ENCODE measurements at places on chromosomes 13 and 19.

DNA sequence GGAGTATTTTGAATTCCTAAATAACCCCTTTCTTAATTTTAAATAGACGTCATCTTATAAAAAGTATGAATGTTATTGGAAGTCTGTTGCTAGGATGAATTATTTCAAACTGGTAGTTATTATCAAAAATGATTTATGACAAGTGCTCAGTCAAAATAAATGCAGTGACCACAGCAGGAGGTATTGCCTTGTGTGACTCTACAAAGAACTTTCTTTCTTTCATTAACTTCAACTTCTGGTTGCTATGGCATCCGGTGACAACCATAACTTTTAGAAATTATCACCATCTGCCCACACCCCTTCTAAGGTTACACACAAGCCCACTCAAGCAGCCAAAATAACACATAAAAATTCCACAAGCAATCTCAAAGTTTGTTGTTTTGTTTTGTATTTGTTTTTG lies 189.9 kb downstream of the DACH1 start:
- DNase-seq, result no peak

DNA sequence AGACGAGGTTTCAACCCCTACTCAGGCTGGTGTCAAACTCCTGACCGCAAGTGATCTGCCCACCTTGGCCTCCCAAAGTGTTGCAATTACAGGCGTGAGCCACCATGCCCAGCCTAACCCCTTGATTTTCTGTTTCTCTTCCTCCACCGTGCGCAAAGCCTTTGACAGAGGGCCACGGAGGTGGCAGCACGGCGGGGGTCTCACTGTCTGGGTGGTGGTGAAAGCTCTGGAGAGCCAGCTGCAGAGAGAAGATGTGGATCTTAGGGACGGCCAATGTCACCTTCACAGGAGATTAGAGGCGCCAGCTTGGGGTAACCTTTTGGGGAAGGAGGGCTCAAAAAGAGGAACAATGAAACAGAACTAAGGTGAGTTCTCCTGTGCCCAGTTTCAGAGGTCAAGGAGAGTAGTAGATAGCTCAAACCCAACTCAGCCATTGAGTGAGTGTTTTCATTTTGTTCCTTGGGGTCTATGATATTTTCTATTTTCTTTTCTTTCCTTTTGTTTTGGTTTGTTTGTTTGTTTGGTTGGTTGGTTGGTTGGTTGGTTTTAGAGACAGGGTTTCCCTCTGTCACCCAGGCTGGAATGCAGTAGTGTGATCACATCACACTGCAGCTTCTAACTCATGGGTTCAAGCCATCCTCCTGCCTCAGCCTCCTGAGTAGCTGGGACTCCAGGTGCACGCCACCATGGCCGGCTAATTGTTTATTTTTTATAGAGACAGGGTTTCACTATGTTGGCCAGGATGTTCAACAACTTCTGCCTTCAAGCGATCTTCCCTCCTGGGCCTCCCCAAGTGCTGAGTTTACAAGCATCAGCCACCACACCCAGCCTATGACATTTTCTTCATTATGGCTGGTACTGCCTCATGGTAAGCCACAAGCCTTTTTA lies 37.7 kb downstream of the GPR42 start:
- no peak for DNase-seq

DNA sequence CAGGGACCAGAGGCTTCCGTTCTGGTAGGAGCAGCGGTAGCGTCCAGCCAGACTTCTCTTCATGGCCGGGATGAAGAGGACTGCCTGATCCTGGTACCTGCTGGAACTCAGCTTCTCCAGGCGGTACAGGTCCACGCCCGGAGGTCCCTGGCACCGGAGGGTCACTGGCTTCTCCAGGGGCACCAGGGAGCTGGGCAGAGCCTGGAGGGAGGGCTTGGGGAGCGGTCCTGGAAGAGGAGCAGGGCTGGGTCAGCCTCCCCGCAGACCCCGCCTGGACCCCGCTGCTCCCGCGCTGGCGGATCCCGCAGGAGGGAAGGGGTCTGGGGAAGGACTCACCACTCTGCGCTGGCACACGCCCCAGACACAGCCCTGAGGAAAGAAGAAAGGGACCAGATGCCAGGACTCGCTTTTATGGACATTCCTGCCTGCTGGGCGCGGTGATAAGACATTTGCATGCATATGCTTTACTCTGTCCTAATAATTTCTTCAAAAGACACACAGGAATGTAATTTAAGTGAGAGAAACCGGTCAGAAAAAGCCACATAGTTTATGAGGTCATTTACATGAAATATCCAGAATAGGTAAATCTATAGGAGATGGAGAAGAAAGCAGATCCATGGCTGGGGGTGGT lies 5.8 kb downstream of the GP6 start:
- no peak for DNase-seq

- DNase-seq, result no peak
Measured at GRCh38 chr13:27643334-27644132, 21.8 kb downstream of the POLR1D start.

DNA sequence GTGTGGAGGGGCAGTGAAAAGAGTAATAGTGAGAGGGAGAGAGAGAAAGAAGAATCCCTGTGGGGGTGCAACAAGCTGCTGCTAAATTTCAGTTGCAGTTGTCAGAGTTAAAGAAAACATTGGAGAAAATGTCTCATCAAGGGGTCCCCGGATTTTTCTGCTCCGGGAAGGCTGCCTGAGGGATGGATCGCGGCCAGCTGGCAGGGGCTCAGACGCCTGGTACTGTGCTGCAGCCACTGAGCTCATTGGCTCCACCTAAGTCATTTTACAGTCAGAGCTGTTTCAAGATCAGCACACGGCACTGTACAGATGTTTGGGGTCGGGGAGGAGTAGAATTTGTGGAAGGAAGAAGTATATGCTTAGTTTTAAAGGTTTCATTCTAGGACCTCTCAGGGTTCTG lies 106.2 kb downstream of the SHISA2 start:
- no peak for DNase-seq

DNA sequence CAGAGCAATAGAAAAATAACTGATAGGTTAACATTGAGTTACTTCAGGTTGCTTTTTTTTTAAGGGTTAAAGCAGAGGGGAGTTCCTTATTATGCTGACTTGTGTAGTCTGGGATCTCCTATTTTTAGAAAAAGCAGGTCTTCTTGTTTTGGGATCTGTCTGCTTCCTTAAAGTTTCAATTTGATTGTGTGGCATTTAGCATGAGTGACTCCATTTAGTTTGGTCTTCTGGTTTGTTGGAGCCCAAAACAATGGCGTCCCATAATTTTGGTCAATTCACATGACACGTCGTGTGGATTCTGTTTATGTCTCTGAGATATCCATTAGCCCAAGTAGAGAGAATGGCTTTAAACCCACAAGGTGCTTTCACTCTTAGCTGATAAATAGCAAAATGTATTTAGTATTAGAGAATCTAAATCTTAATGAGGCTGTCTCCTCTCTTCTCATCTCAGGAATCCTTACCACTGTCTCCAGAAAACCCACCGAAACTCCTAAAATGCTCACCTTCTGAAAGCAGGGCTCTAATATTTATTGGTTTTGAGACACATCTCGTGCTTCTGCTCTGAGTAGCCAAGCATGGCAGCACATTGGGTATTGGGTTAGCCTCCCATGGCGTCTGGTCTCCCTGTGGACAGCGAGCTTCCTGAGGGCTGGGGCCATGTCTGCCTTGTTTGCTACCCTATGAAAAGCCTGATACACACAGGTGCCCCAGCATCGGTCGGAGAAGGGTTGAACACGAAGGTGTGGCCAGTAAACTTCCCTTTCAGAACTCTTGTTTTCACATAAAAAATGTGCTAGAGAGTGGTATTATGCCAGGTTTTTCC lies 67.2 kb upstream of the GPR183 start:
- DNase-seq, result no peak

GRCh38 chr19:2033825-2034159 lies 17.3 kb downstream of the MKNK2 start:
- DNase-seq, result no peak

- DNase-seq, result peak; percentile 29
Measured at GRCh38 chr19:33214596-33214995, 11.1 kb downstream of the SLC7A10 start.

DNA sequence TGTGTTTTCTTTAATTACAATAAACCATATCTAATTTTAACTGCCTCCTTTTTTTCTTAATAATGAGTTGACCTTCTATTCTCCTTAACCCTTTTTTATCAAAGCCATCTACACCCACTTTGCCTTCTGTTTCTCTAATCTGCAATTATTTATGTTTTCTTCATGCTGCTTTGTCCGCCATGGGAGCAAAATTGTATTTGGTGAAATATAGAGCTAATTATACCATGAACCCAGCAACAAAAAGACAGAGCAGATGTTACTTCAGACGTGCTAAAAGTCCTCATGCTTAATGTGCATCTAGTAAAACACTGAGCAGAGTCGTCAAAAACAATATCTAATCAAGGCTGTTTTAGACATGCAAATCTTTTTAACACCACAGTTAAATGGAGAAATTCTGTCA lies 264.7 kb downstream of the DACH1 start:
- DNase-seq, result no peak

GRCh38 chr19:1592024-1592754 lies 476 bp downstream of the MBD3 start:
- peak; percentile 87 for DNase-seq

DNA sequence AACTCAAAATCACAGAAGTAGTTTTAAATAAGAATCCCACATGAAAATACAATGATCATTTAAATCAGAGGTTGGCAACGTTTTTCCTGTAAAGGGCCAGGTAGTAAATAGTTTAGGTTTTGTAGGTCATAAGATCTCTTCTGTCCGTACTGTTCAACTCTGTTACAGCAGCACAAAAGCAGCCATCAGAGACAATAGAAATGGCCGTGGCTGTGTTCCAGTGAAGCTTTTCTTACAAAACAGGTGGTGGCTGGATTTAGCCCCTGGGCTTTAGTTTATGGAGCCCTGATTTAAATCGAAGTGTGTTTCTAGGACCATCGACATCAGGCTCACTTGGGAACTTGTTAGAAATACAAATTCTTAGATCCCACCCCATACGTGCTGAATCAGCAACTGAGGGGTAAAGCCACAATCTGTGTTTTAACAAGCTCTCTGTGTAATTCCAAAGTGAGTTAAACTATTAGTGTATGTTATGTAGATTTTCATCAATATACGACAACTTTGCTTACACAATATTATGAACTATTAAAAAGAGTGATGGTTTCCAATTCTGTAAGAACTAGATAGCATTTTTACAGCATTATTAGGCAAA lies 54.8 kb upstream of the MIR17HG start:
- no peak for DNase-seq

- DNase-seq, result no peak
Measured at GRCh38 chr13:50644081-50644871, 199.2 kb downstream of the DLEU7 start.

GRCh38 chr13:58429917-58430316 lies 798.4 kb downstream of the PCDH17 start:
- DNase-seq, result no peak

DNA sequence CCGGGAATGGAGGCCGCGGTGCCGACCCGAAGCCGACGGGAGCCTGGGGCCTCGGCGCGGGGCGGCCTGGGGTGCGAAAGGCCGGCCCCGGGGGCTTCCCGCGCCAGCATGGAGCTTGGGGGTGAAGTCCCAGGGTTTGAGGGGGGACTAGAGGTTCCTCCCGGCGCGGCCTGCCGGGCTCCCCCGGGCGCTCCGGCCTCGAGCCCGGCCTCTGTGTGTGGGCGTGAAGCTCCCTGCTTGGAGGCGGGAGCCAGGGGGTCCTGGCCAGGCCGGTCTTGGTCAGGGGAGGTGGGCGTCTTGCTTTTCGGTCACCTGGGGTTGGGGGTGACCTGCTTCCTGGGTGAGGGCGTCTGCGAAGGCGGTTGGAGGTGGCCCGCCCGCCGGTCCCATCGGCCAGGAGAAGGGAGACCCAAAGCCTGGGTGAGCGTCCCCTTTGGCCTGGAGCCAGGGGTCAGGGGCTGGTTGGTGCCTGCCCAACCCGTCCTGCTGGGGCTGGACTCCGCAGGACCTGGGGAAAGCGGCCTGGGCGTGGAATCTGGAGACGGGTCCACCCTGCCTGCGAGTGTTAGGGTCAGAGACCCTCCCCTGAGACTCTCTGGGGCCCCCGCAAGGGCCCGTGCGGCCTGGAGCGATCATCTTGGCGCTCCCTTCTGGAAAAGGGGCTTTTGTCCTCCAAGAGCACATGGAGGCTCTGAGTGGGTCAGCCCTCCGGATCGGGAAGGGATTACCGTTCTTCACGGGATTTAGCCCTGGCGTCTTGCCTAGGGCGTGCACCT lies 535 bp downstream of the BSG start:
- no peak for DNase-seq

DNA sequence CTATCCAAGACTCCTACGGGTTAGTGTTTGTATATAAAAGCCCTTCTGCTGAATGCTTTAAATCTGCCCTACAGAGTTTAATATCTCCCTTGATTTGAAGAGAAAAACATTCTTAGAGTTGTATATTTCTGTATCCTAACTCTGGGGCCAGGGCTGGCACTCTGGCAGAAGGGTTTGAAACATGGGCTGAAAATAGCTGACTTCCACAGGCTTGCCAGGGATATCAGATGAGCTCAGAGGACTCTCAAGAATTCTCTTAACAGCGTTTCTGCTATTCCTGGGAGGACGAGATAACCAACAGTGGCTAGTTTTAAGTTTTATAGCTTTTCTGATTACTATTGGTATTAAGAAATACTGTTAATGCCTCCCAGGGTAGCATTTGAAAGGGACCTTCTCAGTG lies 127.5 kb downstream of the LIG4 start:
- DNase-seq, result no peak

DNA sequence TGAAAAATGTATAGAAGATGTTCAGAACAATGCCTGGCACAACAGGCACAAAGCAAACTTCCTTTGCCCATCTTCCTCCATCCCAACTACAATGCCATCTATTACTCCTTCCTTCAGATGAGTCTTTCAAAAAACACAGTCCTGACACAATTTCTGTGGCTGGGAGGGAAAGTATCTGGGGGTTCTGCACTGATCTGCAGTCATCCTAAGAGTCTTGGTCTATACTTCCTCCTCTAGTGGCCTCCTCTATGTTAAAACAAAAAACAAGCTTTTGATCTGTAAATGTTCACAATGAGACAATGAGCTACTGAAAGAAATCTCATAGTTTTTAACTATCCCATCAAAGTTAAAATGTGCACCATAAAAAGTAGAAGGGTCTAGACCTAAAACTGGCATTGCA lies 44.8 kb downstream of the USP12 start:
- DNase-seq, result no peak

DNA sequence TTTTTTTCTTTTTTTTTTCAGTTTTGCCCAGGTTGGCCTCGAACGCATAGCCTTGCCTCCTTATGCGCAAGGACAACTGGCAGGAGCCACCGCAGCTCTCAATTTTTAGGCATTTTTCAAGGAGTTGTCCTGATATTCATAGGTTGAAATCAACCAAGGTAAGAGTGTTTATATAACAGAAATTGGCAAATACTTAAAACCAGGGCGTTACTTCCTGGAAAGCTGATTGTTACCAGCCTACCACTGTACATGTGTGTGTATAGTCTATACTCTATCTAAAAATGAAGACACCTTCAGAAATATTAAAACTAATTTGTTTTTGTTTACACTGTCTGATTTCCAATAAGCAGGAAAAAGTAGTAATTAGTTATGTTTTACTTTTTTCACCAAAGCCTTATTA lies 39.2 kb downstream of the GPC6 start:
- DNase-seq, result no peak

DNA sequence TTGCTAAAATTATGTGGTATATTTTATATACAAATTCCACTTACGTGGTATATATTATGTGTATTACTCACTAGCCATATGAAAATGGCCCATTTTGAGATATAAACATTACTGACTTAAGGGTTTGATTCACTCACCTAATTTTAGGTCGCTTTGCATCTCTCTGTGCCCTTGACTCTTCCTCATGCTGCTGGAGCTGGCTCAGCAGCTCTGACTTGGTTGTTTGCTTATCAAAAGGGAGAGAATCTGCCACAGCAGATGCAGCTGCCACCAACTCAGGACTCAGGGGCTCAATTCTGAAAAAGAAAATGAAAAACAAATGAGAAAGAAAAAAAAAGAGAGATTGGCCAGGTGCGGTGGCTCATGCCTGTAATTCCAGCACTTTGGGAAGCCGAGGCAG lies 12.2 kb downstream of the MRPS31 start:
- no peak for DNase-seq
